Stimulated activated CD8-positive, alpha-beta memory T cell treated with anti-CD3 and anti-CD28 coated beads, Interleukin-15, amount 100 ng/mL, for 1 hour (primary cell): ENCODE measurements at places on chromosomes 6 and 20.

DNA sequence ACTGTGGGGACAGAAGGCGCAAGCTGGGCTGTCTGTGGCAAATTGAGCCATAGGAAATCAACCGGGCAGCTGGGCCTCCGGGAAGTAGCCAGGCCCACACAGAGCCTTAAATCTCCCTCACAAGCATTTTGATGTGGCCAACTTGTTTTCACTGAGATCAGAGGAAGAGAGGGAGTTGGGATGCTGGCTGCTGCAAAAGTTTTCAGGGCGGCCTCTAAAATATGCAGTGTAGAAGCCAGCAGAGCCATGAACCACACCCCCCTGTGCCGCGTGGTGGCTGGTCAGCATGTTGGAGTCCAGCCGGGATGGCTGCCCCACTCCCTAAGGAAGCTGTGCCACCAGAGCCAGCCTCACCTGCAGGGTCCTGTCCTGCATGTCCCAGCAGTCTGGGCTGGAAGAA lies 167.4 kb downstream of the CDC5L start:
- DNase-seq = no peak

DNA sequence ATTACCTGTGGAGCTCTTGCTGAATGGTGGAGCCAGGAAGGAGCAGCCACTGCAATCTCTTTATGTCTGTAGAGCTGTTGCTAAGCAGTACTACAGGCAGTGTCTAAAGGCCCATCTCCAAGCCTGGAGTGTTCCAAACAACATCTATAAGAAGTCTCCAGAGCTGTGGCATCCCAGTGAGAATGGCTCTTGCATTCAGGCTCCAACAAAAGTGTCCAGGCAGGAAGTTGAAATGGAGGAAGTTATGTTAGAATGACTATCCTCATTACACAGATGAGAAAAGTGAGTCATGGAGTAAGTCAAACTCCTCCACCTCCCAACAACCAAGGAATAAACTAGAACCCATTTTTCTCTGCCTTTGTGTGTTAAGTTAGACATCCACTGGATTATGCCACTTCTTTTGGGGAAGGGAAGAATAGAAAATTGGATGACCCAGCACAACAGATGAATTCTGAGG lies 288.5 kb upstream of the STXBP5 start:
- DNase-seq = no peak

DNA sequence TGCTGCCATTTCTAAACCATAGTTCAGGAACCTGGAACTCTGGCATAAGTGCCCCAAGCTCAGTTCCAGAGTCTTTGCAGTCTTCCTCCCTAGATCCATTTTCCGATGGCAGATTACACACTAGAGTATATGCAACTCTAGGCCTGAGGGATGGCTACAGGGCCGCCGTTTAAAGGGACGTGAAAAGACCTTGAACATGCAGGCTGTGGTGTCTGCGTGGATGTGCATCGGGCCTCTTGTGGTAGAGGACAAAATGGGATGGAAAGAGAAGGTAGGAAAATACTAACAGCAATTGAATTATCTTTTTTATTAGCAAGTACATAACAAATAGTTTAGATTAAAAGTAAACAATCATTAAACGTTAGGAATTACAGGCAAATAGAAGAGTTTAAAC lies 588.9 kb downstream of the RFPL4B start:
- DNase-seq = no peak

DNA sequence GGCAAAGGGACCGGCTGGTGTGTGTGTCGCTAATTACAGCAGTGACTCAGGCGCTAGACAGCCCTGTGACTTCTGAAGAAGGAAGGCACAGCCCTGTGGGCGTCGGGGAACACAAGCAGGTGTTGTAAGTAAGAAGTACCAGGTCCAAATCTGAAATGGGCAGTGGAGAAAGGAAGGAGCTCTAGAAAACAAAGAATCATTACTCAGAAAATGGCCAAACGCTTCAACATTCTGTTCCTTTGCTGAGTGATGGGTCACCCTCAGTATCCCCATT lies 106.8 kb downstream of the PXDC1 start:
- no peak for DNase-seq

DNA sequence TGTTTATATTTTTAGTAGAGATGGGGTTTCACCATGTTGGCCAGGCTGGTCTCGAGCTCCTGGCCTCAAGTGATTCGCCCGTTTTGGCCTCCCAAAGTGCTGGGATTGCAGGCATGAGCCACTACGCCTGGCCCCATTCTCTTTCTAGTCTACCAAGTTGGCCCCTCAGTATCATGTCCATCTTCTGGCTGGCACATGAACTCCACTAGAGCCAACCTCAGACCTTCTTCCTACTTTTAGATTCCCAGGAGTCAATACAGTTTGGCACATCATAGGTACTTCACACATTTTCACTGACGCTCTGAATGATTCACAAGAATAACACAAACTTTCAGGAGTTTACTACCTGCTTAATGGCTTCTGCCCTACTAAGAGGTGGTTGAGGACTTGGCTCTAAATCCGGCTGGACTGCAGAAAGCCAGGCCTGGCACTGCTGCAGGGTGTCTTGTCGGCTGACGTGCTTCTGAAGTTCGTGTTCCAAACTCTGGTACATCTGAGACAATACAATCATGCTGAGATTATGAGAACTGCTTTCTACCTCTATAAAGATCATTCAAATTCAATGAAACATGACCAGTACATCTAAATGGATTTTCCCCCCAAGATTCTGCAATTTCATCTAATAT lies 293.3 kb downstream of the SYNE1 start:
- DNase-seq = no peak
